ENCODE measurements at places on chromosomes 12 and 14.
A peak's percentile ranks its signal among the peaks of the same experiment; 100 is the strongest.

- DNase-seq, result no peak
These were observed 97.7 kb downstream of the MYF5 start for GRCh38 chr12:80814453-80814852.

DNA sequence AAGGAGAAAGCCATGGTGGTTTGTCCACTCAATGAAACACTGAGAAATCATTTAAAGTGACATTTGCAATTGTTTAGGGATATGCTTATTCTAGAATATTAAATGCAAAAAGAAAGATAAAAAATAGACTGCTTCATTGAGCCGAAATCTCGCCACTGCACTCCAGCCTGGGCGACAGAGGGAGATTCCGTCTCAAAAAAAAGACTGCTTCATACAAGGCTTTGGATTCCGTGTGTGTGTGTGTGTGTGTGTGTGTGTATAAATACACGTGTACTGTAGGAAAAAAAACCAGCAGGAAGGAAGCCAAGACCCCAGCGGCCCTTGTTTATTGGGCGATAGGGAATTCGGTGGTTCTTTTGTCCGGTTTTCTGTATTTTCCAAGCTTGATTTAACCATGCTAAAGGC is 3.2 kb upstream of the ZNF839 start:
- DNase-seq, result peak; percentile 63

GRCh38 chr14:99685596-99685995 is 1.5 kb downstream of the CYP46A1 start:
- no peak for DNase-seq

DNA sequence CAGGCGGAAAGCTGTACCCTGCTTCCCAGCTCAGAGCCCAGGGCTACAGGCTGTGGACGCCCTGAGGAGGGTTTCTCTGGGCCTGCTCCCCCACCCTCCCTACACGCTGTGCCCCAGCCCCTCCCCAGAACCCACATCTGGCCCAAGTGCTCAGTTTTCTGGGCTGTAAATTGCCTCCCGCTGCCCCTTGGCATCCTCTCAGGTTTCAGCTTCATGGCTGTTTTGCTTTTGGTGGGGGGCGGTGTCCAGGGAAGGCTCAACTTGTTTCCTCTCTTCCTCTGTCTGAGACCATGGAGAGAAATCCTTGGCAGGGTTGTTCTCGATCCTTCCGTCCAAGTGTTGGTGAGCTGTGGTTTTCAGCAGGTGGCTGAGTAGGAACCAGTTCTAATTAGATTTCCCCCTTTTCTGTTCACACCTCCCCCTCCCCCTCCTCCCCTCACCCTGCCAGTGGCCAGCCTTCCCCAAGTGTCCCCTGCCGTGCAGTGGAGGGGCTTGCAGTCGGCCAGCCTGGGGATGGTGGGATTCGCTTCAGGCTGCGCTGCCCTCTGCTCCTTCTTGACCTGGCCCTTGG is 61.8 kb downstream of the TSPAN9 start:
- DNase-seq, result no peak

GRCh38 chr14:43778937-43779639 is 728.0 kb downstream of the FSCB start:
- no peak for DNase-seq

- no peak for DNase-seq
These were observed 44.2 kb downstream of the IRF2BPL start for GRCh38 chr14:76984297-76984696.

All from CD4-positive, alpha-beta T cell treated with Interleukin-21 for 1 hour (primary cell).